Left forelimb (tissue), 1 donor: ENCODE measurements at places on chromosomes 12 and 14.

GRCh38 chr14:73272393-73272792 lies 35.1 kb downstream of the PAPLN start:
- no peak for DNase-seq

DNA sequence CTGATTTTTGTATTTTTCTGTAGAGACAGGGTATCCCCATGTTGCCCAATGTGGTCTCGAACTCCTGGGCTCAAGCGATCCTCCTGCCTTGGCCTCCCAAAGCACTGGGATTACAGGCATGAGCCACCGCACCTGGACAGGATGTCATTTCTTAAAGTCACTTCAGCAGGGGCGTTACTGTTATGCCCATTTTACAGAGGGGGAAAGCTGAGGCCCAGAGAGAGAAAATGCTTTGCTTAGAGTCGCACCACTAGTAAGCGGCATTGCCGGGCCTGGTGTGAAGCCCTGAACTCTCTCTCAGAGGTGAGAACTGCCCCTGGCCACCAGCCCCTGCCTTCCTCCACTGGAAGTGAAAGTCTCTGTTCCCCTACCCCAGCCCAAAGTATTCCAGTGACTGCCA lies 207.0 kb downstream of the PHETA1 start:
- no peak for DNase-seq

- no peak for DNase-seq
Measured at GRCh38 chr14:24673059-24673458, 39.1 kb upstream of the GZMB start.

DNA sequence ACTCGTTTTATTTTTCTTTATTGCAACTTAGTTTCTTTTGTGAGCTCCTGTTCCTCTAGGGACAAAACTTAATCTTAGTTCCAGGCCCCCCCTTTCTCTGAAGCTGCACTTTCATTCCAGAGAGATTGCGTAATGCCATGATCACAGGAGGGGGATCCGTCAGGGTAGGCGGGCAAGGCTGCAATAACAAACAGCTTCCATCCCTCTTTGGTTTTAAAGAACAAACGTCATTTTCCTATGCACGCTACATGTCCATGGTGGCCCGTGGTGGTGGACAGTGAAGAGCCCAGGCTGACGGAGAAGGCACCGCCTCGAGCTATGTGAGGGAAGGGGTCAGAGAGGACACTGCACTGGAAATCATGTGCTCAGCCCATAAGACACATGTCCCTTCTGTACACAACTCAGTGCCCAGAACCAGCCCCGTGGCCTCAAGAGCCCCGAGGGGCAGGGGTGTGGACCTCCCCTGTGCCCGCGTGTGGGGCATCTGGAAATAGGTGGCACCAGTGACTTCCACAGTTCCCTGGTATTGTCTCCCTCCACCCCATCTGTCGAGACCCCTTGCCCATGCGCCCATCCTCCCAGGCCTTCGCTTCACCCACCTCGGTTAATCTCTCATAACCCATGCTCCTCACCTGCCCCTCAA lies 161.4 kb downstream of the ADGRD1 start:
- no peak for DNase-seq

DNA sequence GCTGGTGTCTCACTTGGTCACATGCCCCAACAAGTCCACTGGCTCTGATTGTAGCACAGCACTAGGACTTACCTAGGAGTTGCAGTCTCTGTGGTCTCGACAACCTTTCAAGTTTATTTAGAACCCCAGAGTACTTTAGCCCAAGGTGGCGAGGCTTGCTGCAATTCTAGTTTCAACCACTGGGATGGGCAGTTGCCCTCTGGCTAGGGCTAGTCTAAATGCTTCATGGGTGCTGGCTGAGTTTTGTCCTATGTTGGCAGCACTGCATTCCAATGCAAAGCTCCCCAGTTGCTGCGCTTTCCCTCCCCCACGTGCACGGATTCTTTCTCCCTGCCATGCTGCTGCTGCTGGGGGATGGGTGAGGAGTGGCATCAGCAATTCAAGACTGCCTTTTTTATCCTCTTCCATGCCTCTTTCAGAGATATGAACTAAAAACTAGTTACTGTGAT lies 207.9 kb downstream of the SYNE2 start:
- DNase-seq = no peak

DNA sequence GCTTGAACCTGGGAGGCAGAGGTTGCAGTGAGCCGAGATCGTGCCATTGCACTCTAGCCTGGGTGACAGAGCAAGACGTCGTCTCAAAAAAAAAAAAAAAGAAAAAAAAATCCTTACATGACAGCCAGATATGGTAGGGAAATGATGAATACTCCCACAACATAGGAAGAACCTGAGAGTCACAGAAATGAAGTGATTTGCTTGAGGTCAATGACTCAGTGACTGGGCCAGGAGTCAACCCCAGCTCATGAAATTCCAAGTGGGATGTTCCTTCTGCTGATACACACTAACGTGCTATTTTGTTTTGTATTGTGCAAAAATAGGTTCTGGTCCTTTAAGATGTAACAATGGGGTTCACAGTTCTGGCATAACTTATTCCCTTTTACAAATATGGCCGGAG lies 9.0 kb downstream of the RHOF start:
- no peak for DNase-seq

- no peak for DNase-seq
Measured at GRCh38 chr12:103742349-103742932, 98.6 kb downstream of the NT5DC3 start.

- DNase-seq = no peak
Measured at GRCh38 chr14:64730061-64730440, 25.8 kb downstream of the PLEKHG3 start.

DNA sequence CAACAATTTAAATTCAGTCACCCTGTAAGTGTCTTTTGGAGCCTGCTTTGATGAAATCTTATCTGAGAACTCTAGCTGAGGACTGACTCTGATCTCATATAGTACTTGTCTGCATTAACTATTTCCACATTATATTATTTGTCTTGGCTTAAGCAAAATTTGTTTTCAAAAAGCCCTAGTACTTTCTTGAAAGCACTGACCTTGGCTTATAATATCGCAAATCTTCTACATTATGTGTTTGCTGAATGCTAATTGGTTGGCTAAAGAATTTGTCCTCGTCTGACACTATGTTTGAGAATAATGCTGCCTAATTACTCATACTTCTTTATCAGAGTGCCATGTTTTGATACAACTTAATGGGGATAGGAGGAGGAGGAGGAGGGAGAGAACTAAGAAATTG lies 46.9 kb upstream of the FLRT2 start:
- DNase-seq = no peak
